ENCODE measurements at places on chromosomes 11 and 22.
A peak's percentile ranks its signal among the peaks of the same experiment; 100 is the strongest.

- no peak for DNase-seq
These were observed 40.5 kb downstream of the MICAL2 start for GRCh38 chr11:12150831-12151382.

DNA sequence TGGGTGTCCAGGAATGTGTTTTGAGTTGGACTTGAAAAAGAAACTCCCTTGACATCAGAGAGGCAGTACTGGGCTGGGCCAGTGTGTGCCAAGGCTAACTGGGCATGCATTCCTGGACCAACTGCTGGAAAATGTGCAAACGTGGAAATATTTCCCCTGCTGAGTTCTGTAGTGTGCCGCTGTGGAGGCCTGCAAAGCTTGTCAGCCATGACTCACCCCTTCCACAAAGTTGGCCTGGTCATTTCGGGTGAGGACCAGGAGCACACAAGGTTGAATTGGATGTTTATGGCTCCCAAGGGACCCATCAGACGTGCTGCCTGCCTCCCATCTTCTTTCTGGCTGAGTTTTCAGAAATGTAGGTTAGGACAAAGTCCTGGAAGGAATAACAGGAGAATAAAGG is 513.1 kb downstream of the MIAT start:
- DNase-seq: no peak

DNA sequence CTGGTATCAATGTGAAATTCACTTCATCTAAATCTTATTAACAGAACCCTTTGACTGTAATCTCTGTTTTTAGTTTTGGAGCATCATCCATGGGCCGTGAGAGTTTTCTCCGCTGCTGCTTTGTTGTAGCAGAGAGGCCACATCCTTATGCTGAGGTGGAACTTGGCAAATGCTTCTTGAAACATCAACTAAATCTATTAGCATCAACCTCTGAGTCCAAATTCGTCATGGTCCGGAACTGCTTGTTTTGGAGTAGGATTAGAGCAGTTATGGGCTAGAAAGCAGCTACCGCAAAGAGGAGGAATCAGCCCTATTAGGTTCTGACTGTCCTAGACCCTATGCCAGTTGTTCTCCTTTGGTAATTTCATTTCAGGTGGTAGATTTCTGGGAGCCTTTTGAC is 117.7 kb downstream of the PGR start:
- DNase-seq: no peak

DNA sequence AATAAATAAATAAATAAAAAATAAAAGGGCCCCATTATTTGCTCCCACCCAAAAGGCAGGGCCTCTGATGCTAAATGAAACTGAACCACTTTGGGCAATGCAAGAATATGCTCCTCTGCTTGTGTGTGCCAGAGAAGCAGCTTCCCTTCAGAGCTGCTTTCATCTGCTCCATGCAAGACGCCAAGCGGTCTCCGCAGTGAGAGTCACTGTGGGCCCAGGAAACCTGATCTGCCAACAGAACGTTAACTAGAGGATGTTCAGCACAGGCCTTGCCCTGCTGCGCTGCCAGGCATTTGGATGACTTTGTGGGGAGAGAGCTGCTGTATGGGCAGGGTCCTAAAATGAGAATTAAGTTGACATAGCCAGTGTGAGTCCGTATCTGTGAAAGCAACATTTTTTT is 43.7 kb upstream of the APOA1 start:
- peak; percentile 57 for DNase-seq

GRCh38 chr11:128924104-128924503 is 18.6 kb downstream of the TP53AIP1 start:
- no peak for DNase-seq

- DNase-seq: no peak
These were observed 4.9 kb downstream of the GRK3 start for GRCh38 chr22:25569361-25569760.

- DNase-seq: no peak
These were observed 9.5 kb upstream of the CATSPER1 start for GRCh38 chr11:66035653-66036333.

GRCh38 chr11:74683279-74683871 is 47.9 kb downstream of the CHRDL2 start:
- peak; percentile 80 for DNase-seq

GRCh38 chr22:24420072-24420976 is 7.1 kb upstream of the ADORA2A start:
- DNase-seq: no peak

GRCh38 chr11:119307219-119307618 is 9.7 kb downstream of the MCAM start:
- no peak for DNase-seq

Data from pons (tissue), 1 donor.